ENCODE measurements at places on chromosomes 11 and 22.

DNA sequence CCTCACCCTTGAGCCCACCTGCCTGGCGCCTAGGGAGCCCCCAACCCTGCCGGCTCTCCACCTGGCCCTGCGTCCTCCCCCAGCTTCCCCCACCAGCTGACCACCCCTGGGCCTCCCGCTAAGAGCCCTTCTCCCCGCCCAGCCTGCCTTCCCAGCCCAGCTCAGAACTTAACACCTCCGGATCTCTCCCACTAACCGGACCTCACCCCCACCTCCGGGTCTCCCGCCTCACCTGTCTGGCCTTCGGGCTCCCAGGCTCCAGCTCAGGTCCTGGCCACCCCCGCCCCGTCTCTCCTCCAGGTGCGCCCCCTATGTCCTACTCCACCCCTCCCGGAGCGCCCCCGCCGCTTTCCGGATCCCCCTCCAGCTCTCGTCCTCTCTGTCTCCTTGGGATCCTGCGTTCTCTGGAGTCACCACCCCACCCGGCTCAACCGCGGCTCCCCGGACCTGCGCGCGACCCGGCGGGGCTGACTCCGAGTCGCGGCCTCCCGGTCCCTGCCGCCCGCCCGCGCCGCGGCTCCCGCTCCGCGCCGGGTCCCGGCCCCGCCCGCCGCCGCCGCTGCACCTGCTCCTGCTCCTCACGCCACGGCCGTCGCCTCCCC, at the start of gene KCNJ11:
TSS of gene KCNJ11 (minus strand) at position 51 of the 602 bp plus-strand sequence. CDS start 568 bp downstream, outside the sequence.
- DNase-seq: no peak

DNA sequence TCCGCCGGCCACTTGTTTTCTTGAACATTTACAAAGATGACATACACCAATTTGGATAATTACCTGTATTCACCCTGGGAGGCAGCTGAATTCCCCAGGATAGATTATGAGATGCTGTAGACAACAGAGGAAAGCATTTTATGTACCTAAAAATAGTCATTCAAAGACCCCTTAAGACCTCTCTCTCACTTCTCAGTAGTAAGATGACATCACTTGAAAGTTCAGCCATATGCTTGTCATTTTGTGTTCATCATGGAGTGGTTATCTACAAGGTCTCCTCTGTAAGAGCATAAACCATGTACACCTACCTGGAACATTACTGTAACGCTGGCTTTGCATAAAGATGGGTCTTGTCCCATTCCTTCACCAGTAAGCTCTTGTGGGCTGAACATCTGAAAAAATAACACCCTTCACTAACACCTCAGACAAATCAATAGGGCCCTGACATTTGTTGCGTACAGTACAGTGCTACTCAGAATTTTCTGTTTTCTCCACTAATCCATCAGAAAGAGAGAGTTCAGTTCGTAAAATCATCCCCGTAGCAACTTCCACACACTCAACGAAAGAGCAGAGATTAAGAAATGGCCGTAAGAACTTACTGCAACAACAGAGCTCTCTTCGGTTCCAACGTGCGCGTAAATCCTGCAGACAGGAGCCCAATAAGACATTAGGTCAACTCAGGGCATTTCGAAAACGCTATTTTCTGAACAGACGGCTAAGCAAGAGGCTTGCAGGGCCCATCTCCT, 15.6 kb upstream of the WDR74 start:
- DNase-seq: no peak

DNA sequence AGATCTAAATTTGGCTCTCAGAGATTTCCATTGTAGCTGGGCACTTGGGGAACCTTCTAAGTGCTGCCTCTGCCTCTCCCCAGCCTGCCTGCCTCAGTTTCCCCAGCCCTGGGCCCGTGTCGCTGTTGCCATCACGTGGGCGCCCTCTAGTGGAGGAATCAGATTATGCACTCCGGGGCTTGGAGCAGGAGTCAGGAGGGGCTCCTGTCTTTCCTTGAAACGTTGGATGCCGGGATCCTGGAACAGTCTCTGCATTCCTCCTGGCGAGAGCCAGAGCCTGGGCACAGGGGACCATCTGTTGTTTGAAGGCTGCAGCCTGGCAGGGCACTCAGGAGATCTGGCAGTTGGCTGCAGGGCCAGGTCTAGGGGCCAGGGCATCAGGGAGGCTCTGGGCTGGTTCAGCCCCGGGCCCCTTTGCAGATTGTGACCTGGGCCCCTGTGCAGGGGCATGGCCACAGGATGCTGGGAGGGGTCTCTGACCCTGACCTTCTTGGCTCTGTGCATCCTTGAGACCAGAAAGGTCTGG, 71.6 kb downstream of the LRP5 start:
- peak; percentile 60 for DNase-seq

- DNase-seq: no peak
Measured at GRCh38 chr11:121154486-121155314, 53.7 kb downstream of the TECTA start.

DNA sequence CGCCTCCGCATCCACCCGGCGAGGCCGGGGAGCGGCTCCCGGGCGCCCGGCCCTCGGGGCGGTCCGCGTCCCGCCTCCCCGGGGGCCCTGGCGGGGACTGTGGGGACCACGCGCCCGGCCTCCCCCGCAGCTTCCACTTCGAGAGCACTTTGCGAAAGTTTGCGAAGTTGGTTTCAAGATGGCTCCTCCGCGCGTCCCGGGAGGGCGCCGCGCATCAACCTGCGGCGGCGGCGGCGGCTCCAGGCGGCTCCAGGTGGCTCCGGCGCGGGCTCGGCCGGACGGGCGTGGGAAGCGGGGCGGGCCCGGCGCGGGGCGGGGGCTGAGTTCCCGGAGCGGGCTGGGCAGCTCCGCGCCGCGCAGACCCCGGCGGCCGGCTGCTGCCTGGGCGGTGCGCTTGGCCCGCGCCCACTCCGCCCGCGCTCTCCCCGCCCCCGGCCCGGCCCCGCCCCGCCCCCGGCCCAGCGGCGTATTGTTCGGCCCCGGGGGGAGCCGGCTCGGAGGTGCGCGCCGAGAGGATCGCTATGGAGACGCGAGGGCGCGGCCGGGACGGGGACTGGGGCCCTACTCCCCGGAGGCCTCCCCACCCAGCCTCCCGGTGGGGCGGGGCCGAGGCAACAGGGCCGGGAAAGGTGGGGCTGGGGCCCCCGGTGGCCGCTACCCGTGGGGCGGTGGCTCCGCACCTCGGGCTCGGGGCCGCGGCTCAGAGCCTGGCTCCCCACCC, at the start of gene CELSR1:
TSS of gene CELSR1 (minus strand) at position 396 of the 721 bp plus-strand sequence. CDS start 450 bp downstream, outside the sequence.
- no peak for DNase-seq

DNA sequence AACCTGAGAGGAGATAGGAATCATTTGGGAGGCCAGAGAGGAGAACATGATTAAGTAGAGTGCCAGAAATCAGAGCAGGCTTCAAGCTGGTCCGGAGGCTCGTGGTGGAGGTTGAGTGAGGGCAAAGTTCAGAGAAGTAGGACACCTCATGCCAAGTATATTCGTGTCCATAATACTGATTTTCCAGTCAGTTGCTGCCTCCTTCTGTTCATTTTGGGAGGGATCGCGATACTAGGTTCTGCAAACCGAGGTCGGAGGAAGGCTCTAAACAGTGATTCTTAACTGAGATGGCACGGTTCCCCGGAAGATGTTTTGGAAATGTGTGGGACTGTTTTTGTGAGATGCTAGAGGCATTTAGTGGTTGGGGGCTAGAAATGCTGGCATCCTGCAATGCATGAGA, 13.6 kb upstream of the CD3E start:
- DNase-seq: peak; percentile 40

DNA sequence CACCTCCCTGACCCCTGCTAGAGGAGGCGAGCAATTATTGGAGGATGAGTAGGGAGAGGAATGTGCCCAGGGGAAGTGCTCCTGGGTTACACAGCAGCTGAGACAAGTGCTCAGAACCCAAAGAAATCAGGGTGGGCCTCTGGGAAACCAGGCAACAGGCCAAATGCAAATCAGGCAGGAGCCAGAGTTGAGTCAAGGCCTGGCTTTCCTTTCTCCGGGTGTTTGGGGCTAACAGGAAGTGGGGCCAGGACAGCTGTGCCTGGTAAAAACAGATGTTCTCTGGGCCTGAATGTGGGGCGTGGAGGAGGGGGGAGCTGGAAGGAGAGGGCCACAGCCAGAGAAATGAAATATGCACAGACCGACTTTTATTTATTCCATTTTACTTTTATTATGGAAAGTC, 22.0 kb downstream of the MFNG start:
- no peak for DNase-seq

DNA sequence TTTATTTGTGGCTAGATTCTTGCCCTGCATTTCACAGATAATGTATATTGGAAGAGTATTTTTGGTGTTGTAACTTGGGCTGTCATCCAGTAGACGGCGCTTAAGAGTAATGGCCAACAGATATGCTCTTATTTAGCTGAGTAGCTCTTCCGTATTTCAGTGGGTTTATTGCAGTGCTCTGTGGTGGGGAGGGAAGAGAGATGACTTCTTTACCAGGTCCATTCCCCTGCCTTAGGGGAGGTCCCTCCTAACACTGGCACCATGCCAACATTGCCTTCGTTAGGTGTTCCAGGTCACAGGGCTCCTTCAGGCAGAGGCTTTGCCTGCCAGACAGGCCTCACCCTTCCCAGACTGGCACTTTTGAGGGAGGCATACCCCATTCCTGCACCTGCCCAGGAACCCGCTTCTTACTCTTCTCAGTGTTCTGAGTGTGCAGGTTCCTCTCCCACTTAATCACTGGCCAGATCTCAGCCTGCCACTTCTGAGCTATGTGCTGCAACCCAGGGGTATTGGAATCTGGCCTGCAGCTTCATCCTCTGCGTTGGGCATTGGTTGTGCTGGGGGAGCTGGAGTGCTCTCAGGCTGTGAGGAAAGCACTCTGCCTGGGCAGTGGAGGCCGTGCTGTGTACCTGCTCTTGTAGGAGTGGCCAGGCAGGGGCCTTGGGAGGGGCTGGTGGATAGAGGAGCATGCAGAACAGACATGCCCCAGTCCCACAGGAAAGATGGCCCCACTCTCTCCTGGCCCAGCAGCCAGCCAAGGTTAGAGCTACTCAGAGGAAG, 29.4 kb upstream of the SLN start:
- DNase-seq: no peak

GRCh38 chr11:18106688-18107087, 806 bp upstream of the SAAL1 start:
- no peak for DNase-seq

DNA sequence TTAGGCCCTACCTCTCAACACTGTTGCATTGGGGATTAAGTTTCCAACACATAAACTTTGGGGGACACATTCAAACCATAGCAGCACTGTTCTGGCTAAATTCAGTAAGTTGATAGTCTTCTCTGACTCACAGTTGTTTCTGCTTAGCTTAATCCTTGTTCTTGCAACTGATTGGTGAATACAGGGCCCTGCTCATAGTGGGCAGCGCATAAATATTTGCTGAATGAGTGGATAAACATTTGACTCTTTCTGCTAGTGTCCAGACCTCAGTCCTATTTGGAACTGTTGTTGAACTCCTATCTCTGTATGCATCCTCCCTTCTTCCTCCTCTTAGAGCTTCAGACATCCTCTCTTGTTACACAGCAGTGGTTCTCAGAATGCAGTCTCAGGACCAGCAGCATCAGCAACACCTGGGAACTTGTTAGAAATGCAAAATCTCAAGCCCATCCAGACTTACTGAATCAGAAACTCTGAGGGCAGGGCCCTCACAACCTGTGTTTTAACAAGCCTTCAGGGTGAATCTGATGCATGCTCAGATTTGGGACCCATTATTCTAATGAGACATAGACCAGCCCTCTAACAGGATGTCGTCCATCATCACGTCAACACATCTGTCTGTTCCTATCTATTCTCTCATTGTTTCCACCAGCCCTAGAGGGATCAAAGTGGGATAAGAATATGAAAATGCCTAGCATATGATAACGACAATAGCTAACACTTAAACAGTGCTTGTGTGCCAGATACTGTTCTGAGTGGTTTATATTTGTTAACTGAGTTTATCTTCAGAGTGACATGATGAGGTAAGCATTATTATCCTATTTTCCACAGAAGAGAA, 22.3 kb downstream of the SPON1 start:
- DNase-seq: no peak

DNA sequence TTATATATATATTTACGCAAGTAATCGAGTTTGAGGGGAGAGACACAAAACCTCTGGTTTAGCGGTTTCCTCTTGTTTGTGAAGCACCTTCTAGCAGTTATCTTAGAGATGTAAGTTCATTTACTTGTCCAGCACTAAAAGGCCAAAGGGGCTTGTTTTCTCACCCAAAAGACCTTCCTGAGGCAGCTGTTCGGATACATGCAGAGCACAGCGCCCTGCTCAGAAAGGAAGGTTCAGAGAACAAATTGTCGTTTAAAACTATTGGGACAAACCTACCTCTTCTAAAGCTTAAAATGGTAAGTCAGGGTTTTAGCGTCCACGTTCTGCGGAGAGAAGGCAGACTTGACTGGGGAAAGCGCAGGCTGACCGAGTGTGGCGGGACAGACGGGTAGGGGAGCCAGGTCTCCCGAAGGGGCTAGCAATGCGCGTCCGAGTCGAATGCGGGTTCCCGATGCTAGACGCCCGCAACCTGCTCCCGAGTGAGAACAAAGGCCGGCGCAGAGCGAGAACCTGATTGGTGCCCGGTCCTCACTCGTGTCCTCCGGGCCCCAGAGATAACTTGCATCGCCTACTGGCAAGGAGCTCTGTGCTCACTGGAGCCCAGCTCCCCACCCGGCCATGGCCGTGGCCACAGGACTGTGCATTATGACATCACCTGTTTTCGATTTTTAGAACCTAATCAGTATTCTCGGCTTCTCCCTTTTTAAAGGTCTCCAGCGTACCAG, 1.0 kb upstream of the SESN3 start:
- DNase-seq: peak; percentile 44

DNA sequence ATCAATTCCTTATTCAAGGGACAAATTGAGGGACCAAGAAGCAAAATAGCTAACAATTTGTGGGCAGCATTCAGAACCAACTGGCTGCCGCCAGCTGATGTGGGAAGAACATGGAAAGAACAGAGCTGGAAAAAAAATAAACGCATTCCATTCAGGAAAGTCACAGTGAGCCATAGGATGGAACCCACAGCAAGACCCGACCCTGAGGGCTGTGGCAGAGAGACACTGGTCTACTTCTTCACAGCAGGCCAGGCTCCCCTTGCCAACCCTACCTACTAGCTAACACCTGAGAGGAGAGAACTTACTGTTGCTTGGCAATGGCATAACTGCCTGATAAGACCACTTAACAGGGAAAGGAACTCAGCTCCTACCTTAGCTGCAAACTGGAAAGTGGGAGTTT, 123.5 kb upstream of the APOA1 start:
- no peak for DNase-seq

DNA sequence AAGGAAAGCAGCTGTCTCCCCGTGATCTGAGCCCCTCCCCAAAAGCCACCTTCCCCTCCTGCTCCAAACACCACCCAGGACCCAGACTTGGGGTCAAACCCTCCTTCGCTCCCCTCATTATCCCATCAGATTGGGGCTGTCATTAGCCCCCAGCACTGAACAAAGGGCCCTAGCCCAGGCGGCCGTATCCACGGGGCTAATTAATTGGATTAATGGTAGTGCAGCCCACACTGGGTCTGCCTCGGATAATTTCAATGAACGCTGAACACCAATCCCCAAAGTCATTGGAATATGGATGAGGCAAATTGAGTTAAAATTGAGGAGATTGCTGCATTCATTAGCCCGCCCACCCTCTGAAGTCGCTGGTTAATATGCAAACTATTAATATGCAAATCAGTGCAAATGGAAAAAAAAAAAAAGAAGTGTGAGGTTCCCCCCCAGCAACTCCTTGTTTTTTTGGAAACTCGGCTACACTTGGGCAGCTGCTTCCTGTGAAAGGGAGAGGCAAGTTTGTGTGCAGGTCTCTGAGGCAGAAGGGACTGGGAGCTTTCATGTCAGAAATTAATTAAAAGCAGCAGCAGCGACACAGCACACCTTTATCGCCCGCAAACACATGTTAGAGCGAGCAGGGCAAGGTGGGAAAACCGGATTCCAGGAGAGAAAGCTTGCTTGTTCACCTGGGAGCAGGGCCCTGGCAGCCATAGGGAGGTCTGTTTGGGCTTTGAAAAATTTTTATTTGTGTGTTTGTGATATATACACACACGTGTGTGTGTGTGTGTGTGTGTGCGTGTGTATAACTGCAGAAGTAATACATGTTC, 517.8 kb downstream of the MIAT start:
- no peak for DNase-seq

Data from effector memory CD8-positive, alpha-beta T cell (primary cell).